HFFc6 (cell line): ENCODE measurements at places on chromosomes 13 and 19. TPM values are rescaled to one million over a fixed set of nuclear protein-coding genes. Genes with fewer than 3 reads are reported as not detected.

NRTN gene
- total RNA-seq: not detected in 3 replicates

LIG4 gene
- total RNA-seq: 9.2 and 10.7 TPM in 2 replicates

DNA sequence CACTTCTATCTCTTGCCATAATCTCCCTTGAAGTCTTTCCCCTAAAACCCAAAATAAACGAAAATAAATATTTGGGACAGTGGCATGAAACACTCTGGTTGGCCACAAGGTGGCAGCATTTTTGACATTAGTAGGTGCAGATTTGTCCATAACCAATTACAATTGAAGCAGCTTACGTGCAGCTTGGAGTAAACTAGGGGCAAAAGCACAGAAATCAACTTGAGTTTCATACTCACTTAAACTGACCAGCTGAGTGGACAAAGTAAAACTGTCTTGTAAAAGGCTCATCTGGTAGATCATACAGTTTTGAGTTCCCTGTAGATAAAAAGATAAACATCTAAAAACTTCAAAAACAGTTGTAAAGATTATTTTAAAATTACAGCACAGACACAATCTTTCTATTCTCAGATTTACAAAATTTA lies 18.8 kb downstream of the PDCD5 start:
- H3K27ac ChIP-seq: no peak overlapping the region
- H3K4me1 ChIP-seq: no peaks in the 10 kb centered on the region
- DNase-seq: peak; percentile 59
- H3K36me3 ChIP-seq: peaks cover 29% of the 10 kb centered on the region
- no peaks in the 10 kb centered on the region; the same call in 1 of the 2 replicates for H3K27me3 ChIP-seq
- H3K4me3 ChIP-seq: no peak overlapping the region

GRCh38 chr19:52141203-52141602 lies 1.5 kb upstream of the ZNF616 start:
- H3K27ac ChIP-seq: no peak overlapping the region
- no peak overlapping the region for H3K4me3 ChIP-seq
- H3K4me1 ChIP-seq: peaks cover 21% of the 10 kb centered on the region
- DNase-seq: no peak

GRCh38 chr19:33467851-33468250 lies 53.7 kb downstream of the PEPD start:
- H3K27ac ChIP-seq: no peak overlapping the region
- H3K27me3 ChIP-seq: peaks cover 1% of the 10 kb centered on the region; the same call in 1 of the 2 replicates
- H3K4me1 ChIP-seq: peaks cover 22% of the 10 kb centered on the region
- DNase-seq: no peak

DNA sequence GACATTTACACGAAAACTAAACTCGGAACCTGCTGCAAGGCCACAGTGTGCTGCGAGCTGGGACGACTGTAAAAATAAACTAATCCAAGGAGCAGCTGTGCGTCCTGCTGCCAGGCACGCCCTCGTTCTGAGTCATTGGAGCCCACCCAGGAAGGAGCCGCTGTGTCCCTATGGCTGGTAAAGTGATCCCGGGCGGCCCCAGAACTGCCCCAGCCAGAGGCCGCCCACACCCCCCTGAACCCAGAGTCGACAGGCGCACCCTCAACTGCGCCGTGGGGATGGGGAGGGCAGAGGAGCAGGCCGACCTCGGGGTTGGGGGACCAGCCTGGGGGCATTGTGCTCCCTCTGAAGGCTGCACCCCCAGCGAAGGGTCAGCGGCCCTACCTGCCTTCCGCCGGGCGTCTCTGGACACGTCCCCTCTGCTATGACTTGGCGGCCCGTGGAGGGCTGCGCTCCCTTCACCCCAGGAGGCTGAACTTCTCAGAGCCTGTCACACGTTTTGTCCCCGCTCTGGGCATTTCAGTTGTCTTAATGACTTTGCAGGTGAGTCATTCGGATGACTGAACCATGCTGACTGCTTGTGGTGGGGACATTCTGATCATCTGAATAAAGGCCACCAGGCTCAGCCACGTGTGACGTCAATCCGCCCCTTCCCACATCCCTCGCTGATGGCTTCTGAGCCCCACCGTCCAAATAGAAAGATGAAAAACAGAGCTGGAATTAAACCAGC lies 42.7 kb downstream of the ADPRHL1 start:
- peak overlapping the region; percentile 99 for H3K27ac ChIP-seq
- peak; percentile 92 for DNase-seq
- H3K4me1 ChIP-seq: peaks cover 41% of the 10 kb centered on the region

DNA sequence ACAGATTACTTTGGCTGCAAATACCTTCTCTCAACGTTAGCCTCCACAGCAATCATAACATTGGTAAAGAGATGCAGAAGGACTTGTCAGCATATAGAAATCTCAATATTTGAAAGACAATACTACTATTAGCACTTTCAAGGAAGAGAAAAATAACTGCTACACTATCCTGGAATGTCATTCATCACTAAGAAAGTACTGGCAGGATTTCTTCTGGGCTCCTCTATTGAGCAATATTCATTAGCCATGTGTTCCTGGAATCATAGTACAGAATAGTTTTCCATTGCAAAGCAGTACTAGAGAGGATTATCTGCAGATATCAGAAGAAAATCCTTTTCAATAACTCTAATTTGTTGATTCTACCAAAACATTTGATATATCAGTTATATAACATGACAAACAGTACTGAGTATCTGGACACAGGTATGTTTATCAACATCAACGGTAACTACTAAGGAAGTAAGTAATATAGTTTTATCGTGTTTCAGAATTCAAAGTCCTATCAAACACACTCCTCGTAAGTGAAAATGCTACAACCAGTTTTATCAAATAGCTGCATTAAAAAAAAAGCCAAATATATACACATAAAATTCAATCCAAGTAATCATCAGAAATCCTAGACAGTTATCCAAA lies 27.3 kb downstream of the INTS6 start:
- H3K36me3 ChIP-seq: peaks cover 27% of the 10 kb centered on the region
- no peak overlapping the region for H3K4me3 ChIP-seq
- peak; percentile 42 for DNase-seq
- H3K27ac ChIP-seq: no peak overlapping the region
- no peaks in the 10 kb centered on the region for H3K27me3 ChIP-seq
